PC-3 (cell line): ENCODE measurements at places on chromosomes 7 and 10. TPM values are rescaled to one million over a fixed set of nuclear protein-coding genes. Genes with fewer than 3 reads are reported as not detected.

PLEKHS1 gene
- not detected in 2 replicates for total RNA-seq

DNAH11 gene
- total RNA-seq, result 1.6 and 5.2 TPM in 2 replicates

PNLIPRP3 gene
- not detected in 2 replicates for total RNA-seq

ZNF22 gene
- 17.6 and 24.8 TPM in 2 replicates for total RNA-seq

- no peak for DNase-seq
Observed at GRCh38 chr7:127768241-127768640, 116.2 kb downstream of the SND1 start.

DNA sequence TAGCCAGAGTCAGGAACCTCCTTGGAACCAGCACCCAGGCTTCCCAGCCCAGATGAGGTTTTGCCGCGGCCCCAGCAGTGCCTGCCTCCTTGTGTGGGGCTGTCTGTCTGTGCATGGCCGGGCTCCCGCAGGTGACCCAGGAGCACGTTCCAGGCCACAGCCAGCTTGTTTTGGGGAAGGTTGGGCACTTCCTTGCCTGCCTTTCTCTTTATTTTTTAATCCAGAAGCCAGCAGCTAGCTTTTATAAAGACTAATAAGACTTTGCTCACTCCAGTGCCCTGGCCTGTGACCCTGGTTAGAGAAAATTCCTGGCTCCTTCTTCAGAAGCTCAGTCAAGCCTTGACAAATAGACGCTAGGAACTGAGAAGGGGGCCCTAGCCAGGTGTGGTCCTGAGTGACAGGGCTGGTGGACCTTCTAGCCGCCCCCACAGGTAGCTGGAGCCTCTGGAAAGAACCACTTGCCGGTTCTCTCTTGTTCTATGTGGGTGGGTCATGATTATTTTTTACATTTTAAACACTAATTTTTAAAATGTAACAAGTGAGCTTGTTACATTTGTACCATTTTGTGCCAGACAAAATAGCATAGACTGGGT is 837 bp downstream of the SLC29A3 start:
- no peak for DNase-seq
